ENCODE measurements at places on chromosomes 5 and 9.

- DNase-seq = no peak
These were observed 25.5 kb downstream of the EGR1 start for GRCh38 chr5:138490648-138491283.

GRCh38 chr5:173984218-173984617 is 4.8 kb upstream of the C5orf47 start:
- DNase-seq = no peak

GRCh38 chr5:107361945-107362344 is 308.8 kb downstream of the EFNA5 start:
- peak; percentile 54 for DNase-seq

GRCh38 chr9:105632807-105633206 is 29.4 kb upstream of the TAL2 start:
- DNase-seq = no peak

DNA sequence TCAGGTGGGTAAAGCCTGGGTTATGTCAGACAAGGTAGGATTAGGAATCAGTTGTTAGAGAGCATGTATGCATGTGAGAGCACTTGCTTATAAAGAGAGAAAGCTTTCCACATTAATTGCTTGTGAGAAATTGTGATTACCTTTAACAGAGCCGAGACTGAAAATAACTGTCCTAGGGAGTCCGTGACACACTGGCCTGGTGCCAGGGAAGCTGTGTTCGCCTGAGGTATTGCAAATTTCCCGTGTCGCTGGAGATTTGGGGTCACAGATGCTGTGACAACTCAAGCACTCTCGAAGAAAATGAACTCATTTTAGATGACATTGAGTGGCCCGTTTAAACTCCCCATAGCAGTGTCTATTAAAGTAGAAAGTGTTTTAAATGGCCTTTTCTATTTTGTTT is 9.6 kb downstream of the SLC1A1 start:
- DNase-seq = no peak

DNA sequence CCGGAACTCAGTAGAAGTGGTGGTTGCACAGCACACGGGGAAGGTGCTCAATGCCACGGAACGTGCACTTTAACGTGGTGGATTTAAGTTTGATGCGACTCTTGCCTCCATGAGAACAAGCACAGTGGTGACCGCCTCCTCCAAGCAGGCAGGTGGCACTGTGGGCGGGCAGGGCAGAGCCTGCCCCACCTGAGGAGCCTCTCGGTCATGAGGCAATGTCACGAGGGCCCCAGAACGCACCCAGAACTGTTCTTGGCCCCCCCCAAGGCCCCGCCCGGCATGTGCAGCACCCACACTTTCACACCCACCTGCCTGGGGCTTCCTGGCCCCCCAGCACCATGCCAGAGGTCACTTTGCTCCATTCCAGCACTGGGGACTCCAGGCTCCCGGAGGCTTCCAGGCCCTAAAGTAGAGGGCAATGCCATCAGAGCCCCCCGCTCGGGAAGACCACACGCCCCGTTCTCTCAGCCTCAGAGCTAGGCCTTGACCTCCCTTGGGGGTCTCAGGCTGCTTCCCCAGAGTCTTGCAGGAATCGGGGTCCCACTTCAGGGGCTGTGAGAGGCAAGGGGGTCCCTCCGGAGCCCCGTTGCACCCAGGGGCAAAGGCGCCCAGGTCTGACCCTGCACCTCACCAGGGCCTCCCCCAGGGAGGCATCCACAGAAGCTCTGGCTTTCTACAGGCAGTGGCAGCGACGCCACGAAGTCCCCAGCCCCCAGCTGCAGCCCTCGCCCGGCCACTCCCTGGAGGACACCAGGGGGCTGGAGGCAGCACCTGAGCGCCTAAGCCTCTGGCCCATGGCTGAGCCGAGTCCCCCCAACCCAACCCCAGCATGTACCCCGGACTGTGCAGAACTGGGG is 14.0 kb downstream of the CCDC187 start:
- DNase-seq = no peak

DNA sequence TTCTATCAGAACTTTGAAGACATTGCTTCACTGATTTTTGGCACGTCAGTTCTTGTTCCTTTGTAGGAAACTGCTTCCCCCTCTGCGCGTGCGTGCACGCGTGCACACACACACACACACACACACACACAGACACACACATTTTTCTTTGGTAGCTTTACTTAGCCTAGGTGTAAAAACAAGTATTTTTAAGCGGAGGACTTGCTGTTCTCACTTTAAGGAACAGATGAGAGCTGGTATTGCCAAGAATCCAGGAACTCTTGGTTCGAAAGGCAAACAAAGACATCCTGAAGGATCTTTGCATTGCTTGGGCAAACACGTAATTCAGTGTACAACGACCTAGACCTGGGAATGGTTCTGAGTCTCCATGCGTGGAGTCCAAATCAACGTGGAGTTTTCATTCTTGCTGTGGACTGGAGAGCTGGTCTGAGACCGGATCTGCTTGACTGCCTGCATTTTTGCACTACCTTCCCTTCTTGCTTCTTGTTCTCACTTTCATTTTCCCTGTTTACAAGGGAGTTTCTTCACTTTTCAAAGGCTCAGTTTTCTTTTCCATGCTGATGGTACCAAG is 8.2 kb downstream of the TMEM268 start:
- DNase-seq = peak; percentile 49

DNA sequence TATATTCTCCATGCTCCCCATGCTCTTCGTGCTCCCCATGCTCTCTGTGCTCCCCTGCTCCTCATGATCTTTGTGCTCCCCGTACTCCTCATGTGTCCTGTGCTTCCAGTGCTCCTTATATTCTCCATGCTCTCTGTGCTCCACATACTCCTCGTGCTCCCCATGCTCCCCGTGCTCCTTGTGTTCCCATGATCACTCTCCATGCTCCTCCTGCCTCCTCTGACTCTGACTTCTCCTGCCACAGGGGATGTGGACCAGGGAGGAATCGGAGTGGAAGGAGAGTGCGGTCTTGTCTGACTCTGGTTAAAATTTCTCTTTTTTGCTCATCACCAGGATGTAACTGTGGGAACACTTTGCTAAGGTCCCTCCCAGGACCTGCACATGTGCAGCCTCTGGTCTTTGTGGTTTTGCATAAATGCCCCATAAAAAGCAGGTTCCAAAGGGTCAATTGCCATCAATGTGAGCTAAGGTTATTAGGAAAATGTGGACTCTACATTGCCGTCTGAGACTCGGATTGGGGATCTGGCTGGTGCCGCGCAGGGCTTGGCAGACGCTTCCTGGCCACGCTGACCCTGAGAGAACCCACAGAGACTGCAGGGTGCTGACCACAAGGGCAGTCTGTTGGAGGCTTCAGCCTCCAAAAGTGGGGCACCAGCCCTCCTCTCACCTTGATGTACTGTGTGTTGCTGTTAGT is 52.5 kb downstream of the TRIP13 start:
- no peak for DNase-seq

DNA sequence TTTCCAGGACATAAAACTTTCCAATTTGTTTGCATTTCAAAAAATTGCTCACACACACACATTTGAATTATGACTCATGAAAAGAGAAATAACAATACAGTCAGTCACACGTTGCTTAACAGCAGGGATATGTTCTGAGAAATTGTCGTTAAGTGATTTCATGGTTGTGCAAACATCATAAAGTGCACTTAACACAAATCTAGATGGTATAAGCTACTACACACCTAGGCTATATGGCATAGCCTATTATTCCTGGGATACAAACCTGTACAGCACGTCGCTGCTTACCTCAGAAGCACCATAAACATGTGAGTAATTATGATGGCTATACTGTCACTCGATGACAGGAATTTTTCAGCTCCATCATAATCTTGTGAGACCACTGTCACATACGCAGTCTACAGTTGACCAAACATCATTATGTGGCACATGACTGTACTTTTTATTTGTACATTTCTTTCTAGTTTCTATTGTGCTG is 378.2 kb downstream of the ACTL7B start:
- no peak for DNase-seq

DNA sequence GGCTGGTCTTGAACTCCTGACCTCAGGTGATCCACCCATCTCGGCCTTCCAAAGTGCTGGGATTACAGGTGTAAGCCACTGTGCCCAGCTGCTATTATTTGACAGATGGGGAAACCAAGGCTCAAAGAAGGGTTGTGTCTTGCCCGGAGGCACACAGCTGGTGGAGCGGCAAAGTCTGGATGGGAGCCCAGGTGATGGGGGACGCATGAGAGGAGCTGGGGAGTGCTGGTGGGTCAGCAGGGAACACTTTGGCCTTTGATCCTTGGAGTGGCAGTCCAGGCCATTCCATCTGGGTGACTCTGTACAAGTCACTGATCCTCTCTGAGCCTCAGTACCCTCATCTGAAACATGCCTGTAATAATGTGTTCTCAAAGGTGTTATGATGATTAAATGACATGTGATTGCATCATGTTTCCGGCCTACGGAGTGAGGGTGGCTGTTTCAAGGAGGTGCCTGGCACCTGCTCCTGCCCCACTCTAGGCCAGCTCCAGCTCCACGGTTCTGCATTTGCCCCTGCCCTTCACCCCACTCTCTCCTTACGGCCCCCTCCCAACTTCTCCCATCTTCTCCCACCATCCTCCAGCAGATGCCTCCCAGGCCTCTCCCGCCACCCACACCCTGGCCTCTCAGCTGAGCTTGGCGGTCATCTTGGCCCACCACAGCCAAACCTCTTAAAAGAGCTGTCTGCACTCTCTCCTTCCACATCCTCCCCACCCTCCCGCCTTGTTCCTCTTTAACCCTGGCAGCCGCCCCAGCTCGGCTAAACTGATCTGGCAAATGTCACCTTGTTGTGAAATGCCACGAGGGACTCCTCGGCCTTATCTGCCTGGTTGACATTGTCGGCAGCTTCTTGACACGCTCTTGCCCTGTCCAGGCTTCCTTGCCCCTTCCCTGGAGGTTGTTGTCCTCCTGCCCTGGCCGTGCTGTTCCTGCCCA is 5.5 kb upstream of the DBN1 start:
- DNase-seq = peak; percentile 41

GRCh38 chr9:126638571-126639132 is 24.9 kb downstream of the LMX1B start:
- no peak for DNase-seq

- no peak for DNase-seq
These were observed 285.2 kb upstream of the ITGA1 start for GRCh38 chr5:52502460-52502999.

DNA sequence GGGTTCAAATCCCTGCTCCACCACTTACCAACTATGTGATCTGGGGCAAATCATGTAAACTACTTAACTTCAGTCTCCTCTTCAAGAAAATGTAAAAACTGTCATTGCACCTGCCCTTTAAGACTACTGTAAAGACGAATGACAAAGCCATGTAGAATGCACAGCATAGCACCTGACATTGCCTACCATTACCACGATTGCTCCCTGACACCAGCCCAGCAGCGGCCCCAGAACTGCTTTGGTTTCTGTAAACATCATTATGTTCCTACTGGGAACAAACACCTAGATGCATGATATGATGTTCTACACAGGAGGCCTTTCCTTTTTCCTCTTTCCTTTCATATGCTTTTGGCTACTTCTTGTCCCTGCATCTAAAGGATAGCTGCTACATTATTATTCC is 23.1 kb upstream of the PLPP6 start:
- no peak for DNase-seq

- DNase-seq = no peak
These were observed 117.5 kb upstream of the ZNF366 start for GRCh38 chr5:72624641-72625236.

GRCh38 chr5:157266286-157267007 is 524 bp downstream of the CYFIP2 start:
- DNase-seq = peak; percentile 48

DNA sequence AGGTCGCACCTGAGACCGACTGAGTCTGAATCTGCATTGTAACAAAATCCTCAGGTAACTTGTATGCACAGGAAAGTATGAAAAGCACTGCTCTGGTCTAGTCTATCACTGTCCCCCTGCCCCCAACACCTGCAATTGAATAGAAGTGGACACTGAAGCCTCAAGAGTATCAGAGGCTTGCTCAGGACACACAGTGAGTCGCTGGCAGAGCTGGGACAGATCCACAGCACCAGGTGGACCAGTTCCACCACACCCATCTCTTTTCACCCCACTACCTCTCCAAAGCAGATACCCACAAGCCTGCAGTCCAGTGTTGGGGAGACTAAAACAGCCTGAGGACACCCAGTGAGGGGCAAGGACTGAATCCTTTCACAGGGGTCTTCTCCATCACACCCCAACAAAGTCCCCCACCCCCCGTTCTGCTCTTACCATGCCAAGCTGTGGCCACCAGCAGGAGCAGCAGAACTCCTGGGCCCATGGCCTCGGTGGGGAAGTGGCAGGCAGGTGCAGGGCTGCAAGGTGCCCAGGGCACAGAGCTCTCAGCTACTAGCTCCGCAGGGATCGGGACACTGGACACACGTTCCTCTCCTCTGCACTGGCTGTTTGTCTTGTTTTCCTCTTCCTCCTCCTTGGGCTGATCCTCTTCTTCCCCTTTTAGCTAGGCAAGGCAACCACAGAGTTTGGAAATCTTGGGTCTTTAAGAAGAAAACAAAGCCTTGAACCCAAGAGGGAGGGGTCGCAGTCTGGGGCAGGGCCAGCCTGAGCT is at the start of gene CSF1R:
Gene CSF1R (minus strand): TSS at position 605 of the 766 bp plus-strand sequence. CDS start 127 bp downstream, at position 478.
- DNase-seq = no peak

DNA sequence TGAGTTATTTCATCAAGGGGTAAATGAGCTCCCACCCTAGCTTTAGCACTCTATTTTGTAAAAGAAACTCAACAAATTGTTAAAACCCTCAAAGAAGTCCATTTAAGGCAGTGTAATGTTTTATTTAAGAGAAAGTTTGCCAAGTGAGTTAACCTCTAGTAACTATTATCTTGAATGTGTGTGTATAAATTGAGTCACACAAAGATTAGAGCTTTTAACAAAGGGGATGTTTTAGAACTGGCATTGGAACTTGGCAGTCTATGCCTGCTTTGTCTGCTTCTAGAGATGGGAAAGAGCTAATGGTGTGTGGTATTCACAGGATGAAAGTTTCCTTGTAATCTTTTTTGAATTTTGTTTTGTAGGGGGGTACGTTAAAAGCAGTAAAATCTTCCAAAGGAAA is 33.2 kb downstream of the KDM3B start:
- no peak for DNase-seq

DNA sequence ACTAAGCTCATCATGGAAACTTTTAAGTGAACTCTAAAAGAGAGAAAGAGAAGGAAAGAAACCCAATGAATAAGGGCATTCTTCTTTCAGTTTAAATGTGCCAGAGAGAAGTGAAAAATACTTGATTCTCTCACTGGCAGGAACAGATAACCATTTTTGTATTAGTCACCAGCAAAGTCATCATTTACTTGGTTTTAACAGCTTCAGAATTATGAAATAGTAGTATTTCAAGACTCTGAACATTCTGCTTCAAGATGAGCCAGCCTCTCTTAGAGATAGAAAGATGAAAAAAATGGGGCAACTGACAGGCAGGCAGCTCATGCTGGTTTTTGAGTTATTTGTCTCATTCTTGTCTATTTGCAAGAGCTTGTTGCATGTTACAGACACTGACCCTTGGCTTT is 103.5 kb downstream of the GCNT1 start:
- no peak for DNase-seq

- no peak for DNase-seq
These were observed 56.7 kb upstream of the RPS23 start for GRCh38 chr5:82334856-82335255.

- no peak for DNase-seq
These were observed 180.5 kb downstream of the RAB3C start for GRCh38 chr5:58763390-58763789.

GRCh38 chr5:9781890-9782289 is 151.7 kb upstream of the TAS2R1 start:
- no peak for DNase-seq

GRCh38 chr9:37836386-37836785 is 35.8 kb downstream of the DCAF10 start:
- DNase-seq = no peak
